Motor neuron (in vitro differentiated cells): ENCODE measurements at places on chromosomes 12 and 14.

DNA sequence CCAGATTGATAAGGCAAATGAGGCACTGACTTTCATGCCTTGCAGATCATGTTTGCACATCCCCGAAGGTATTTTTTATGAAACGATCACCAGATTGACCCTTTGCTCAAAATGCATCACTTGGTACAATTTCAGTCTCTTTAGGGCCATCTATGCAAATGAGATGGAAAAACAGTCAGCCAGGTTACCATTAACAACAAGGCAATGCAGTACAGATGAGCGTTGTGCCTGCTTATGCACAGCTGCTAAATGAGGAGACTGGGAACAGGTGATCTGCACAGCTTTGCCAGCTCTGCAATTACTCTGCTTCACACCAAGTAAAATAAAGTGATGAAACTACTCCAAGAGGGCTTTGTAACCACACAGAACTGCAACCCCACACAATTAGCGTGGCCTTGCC, 26.1 kb upstream of the PLEKHG7 start:
- no peak for ATAC-seq

DNA sequence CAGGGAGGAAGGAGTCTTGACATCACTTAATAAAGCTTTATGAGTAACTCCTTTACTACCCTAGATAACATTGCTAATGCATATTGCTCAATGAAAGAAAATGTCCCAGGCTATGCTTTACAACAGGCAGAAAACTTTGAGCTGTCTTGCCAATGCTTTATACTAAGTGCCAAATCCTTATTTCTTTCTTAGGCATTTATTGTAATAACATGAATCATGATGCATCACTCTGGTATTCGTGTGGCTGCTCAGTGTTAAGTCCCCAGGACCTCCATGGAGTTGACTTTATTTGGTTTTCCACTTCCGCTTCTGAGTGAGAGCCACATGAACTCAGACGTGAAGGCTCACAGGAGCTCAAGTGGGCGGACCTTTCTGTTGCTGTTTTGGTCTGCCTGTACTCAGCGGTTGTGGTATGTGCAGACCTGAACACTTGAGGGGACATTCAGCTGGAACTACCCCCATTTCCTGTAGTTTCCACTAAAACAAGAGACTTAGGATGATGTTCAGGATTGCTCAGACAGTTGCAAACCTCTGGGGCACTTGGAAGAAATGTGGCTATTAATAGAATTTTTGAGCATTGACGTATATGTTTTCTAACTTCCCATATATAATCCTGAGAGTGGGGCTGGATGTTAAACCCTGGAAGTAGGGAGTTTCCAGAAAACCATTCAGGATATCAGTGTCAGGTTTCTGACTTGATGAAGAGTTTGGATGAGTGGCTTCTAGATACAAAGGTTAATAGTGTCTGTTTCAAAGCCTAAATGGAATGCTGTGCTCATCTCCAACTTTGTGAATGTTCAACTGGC, 258.6 kb downstream of the MSRB3 start:
- no peak for ATAC-seq

DNA sequence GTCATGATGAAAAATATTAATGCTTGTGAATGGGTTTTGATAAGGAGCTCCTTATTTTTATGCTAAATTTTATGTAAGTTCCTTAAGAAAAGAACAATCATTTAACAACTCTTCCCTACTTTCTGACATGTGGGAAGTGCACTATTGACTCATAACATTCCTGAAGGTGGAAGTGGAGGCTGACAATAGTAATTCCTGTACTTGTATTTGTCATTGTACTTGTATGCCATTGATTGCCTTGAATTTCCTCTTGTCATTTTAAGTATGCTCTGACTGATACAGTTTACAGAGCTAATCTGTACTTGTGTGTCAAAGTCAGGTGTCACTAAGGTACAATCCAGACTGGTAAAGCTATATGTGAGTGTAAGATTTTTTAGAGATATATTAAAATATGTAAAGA, 440.0 kb downstream of the SLC16A7 start:
- ATAC-seq = no peak

DNA sequence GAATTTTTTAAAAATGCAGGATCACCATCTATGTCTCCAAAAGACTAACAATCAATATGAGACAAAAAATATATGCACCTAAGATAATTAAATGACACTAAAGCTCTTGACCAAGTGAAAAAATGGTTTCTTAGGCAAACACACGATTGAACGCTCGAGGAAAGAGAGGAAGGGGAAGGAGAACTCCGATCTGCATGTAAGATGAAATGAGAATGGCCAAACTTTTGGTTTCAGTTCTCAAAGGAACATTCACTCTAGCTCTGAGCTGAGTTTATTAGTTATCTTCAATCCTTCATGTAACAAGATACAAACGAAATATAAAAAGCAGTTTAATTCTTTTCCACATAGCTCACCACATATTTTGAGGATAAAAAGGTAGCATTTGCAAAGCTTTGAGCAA, 2.8 kb downstream of the DYRK4 start:
- no peak for ATAC-seq
